Mesenchymal stem cell (in vitro differentiated cells and primary cell): ENCODE measurements at places on chromosomes 3 and 15.

GRCh38 chr15:86624261-86625036 lies 544.8 kb downstream of the AGBL1 start:
- peak; percentile 94 for DNase-seq

GRCh38 chr3:151404316-151404715 lies 19.8 kb upstream of the P2RY12 start:
- peak; percentile 42 for DNase-seq

GRCh38 chr15:26178640-26179220 lies 315.6 kb upstream of the ATP10A start:
- DNase-seq = no peak

GRCh38 chr3:81962396-81962795 lies 201.0 kb upstream of the GBE1 start:
- no peak for DNase-seq

GRCh38 chr3:194399166-194399565 lies at the start of gene GP5:
Gene GP5 (minus strand): TSS chr3:194399266. CDS start chr3:194398282, 984 bp downstream.
- DNase-seq = no peak

DNA sequence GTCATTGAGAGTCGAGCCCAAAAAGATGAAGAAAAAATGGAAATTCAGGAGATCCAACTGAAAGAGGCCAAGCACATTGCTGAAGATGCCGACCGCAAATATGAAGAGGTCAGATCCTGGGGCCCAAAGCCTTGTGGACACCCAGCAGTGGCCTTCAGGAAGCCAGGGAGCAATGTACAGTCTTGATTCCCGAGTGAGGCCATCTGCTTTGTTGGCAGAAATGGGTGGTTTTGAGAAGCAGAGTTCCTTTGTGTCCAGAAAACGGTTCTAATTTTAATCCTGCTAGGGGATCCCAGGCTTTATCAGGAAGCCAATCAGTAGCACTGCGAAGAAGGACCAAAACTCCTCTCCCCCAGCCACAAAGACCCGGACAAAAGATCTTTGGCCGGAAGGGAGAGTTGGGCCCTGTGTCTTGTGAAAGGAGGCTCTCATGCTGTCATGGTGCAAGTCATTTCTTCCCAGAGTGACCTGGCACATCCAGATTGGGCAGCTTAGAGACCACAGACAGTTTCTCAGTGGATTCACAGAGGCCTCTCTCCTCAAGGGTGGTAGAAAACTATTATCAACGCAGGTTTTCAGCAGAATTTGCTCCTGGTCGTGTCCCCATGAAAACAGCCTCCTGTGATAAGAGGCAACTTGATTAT lies 17.1 kb downstream of the TPM1 start:
- peak; percentile 44 for DNase-seq

DNA sequence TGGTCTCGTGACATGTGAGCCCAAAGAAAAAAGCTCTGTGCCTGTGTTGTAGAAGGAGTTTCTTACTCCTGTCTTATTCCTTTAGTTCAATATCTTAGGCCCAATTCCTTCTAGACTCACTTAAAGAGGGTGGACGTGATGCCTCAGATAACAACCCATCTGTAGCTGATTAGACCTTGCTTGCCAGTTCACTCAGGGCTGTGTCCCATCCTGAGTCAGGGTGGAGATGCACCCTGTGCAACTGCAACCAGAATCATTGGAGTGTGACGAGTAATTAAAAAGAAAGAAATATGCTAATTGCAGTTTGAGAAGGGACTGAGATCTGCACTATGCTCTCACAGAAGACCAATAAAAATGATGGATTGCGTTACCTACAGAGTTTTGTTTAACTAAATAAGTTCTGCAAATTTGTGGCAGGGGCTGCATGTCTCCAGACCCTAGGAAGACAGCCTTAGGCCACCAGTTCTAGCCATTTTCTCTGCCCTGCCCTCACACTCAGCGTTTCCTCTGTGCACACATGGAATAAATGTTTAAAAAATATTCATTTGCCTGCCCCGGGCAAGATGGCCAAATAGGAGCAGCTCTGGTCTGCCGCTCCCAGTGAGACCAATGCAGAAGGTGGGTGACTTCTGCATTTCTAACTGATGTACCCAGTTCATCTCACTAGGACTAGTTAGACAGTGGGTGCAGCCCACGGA lies 83.0 kb downstream of the MOBP start:
- no peak for DNase-seq

DNA sequence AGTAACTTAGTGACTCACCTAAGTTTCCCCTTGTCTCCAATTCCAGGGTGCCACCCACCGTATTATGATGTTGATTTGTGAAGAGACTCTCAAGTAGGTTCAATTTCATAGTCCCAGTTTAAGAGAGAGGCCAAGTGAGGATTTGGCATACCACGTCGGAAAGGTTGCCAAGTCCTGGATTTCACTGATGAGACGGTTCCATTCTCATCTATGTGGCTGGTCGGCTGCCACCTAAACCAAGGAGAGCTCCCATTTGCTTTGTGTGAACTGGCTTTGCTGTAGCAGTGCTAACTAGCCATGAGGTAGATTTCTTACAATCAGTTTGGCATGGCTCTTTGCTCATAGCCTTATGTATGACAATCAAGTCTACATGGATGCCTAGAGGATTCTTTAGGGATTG lies 653.6 kb downstream of the NLGN1 start:
- no peak for DNase-seq

DNA sequence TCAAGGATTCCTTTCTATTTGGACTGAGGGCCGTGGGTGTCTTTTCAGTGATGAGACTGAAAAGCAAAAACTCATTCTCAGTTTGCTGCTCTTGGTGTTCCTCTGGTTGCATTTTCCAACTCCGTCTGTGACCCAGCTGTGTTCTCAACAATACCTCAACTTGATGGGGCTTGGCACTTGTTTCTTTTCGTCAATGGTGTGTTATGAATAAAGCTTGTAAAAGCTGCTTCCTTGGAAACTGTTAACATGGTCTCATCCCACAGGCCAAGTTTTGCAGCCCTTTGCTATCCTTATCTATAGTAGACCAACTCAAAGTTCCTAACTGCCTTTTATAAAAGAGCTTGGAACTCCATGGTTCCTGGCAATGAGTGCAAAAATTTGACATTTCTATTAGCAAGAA lies 142.5 kb upstream of the UBE2E1 start:
- no peak for DNase-seq

GRCh38 chr3:112308151-112308911 lies 14.3 kb upstream of the SLC9C1 start:
- peak; percentile 86 for DNase-seq

DNA sequence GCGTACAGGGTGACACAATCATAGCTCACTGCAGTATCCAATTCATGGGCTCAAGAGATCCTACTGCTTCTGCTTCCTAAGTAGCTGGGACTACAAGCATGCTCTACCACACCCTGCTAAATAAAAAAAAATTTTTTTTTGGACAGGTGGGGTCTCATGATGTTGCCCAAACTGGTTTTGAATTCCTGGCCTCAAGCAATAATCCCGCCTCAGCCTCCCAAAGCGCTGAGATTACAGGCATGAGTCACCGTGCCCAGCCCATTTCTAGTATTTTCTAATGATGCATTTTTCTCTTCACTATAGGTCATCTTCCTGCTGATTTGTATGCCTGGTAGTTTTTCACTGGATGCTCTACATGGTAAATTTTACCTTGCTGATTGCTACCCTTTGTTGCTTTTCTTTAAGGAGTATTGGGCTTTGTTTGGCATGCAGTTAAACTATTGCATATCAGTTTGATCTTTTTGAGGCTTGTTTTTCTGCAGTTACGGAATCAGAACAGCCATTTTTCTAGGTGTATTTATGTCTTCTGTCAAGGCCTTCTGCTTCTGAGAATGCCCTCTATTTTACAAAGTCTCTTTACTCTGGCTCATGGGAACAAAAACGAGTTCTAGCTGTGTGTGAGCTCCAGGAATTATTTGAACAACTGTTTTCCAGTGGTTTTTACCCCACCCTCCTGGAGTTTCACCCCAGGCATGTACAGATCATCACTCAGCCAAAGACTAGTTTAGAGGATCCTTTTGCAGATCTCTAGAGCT lies 14.2 kb upstream of the NPTN start:
- no peak for DNase-seq

DNA sequence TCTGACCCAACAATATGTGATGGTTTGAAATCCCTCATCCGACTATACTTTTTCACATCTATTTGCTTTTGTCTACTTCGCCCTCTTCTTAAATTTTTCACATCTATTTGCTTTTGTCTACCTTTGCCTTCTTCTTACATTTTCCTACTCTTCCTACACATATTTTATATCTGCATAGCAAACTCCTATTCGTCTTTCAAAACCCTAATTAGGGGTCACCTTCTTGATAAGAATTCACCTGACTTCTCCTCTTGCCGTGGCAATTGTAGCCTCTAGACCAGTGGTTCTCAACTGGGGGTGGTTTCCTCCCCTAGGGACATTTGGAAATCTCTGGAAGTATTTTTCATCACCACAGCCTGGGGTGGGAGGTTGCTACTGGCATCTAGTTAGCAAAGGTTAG lies 607.4 kb downstream of the NTRK3 start:
- no peak for DNase-seq

DNA sequence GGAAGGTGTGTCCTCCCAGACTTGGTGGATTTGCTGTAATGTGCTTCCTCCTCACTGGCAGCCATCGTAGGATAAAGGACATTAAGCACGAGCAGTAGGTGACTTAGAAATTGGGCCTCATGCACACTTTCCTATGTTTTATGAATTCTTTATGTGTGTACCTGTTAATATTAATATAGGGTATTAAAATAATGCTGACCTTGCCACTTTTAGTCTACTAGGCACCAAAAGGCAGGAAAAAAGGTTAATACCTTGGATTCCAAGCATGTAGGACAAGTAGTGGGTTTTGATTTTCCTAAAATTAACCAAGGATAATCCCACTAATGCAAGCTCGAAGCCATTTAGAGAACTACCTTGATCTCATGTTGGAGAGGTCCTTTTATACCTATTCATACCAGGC lies 55.9 kb downstream of the ADAMTSL3 start:
- no peak for DNase-seq

- DNase-seq = no peak
Measured at GRCh38 chr3:64900617-64901521, 213.1 kb upstream of the ADAMTS9 start.

GRCh38 chr15:92907229-92907628 lies 7.1 kb downstream of the CHD2 start:
- no peak for DNase-seq

GRCh38 chr15:25481208-25481859 lies 42.5 kb upstream of the UBE3A start:
- DNase-seq = no peak

- no peak for DNase-seq
Measured at GRCh38 chr3:50364573-50365079, 5.3 kb upstream of the TMEM115 start.

GRCh38 chr3:24299806-24300626 lies 194.6 kb downstream of the THRB start:
- peak; percentile 70 for DNase-seq

DNA sequence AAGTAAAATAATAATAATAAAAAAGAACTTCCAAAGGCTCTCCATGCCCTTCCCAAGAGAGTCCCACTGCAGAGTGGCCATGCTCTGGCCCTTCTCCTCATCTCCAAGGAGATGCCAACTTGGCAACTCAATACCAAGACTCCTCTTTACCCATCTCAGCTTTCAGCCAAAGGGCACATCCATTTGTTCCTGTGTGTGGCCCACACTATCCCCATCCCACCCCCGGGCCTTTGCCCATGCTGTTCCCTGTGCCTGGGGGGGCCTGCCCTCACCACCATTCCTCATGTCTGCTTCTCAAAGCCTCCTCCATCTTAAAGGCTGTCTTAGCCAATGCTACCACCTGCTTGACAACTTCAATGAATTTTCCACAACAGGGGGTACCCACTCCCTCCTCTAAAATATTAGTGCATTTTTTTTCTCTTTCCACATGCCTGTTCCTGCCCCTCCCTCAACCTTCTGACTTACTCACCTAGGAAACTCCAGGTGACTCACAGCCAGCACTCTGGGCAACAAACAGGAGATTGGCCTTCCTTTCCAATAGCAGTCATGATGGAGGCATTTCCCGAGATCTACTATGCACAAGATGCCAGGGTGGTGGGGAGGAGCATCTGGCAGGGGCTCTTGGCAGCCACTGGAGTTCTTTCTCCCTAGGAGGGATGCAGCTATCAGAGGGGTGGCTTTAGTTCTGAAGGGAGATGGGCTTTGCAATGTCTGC lies 109.4 kb upstream of the SMAD3 start:
- peak; percentile 26 for DNase-seq

DNA sequence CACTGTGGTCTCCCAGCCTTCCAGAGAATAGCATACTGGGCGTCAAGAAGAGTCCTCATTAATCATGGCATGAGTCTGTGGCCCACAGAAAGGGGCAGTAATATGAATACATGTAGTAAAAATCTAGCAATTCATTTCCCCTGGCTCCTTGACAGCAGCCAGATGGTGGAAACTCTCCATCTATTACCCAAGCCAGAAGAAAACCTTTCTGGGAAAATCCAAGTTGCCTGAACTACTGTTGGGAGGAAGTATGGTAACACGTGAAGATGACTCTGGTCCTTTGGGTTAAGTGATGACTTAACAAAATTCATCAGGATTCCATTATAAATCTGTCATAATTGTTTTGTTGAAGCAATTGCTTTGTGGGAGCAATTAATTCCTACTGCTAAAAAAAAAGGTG lies 530.5 kb downstream of the FHIT start:
- DNase-seq = no peak

DNA sequence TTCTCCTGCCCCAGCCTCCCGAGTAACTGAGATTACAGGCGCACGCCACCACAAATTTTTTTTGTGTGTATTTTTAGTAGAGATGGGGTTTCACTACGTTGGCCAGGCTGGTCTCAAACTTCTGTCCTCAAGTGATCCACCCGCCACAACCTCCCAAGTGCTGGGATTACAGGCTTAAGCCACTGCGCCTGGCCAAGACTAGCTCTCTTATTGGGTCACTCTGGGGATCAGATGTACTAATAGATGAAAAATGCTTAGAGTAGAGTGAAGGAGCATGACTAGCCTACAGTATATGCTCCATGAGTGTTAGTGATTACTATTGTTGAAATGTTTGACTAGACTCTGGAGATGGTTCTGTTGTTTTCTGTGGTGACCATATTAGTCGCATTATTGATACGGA lies 21.8 kb downstream of the RARB start:
- no peak for DNase-seq

GRCh38 chr3:45605534-45605933 lies 11.0 kb downstream of the LIMD1 start:
- DNase-seq = no peak

- DNase-seq = no peak
Measured at GRCh38 chr15:63792584-63792983, 41.2 kb downstream of the HERC1 start.

GRCh38 chr3:116445311-116445841 lies at the start of gene LSAMP:
Gene LSAMP (minus strand): TSS chr3:116445487.
- DNase-seq = peak; percentile 60

- DNase-seq = no peak
Measured at GRCh38 chr3:37461485-37462000, 287.2 kb upstream of the LRRFIP2 start.

- DNase-seq = no peak
Measured at GRCh38 chr3:20346916-20347315, 160.9 kb upstream of the SGO1 start.

- DNase-seq = peak; percentile 60
Measured at GRCh38 chr3:24773798-24774197, 279.1 kb upstream of the THRB start.

- DNase-seq = no peak
Measured at GRCh38 chr3:114857299-114857701, 289.8 kb downstream of the ZBTB20 start.
